Hematopoietic multipotent progenitor cell treated with erythropoietin and hydrocortisone succinate and interleukin-3 and kit ligand, for 8 days (in vitro differentiated cells): ENCODE measurements at places on chromosomes 4 and X.

- no peak for DNase-seq
Measured at GRCh38 chr4:14771504-14772175, 230.6 kb upstream of the CPEB2 start.

GRCh38 chr4:62448911-62449310 lies 1248.8 kb downstream of the ADGRL3 start:
- DNase-seq, result no peak

- no peak for DNase-seq
Measured at GRCh38 chrX:150036181-150036580, 97.9 kb upstream of the EOLA2 start.

DNA sequence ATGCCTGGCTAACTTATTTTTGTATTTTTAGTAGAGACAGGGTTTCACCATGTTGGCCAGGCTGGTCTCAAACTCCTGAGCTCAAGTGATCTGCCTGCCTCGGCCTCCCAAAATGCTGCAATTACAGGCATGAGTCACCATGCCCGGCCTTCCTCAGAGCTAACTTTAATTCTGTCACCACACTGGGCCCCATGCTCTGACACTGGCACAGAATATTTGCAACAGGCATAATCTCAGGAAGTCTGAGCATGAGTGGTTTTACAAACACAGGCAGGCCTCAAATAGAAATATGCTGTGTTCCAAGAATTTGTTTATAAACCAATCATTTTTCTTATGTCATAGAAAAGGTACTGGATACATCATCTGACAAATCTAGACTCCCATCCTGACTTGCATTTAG lies 32.7 kb upstream of the FAM9C start:
- no peak for DNase-seq

DNA sequence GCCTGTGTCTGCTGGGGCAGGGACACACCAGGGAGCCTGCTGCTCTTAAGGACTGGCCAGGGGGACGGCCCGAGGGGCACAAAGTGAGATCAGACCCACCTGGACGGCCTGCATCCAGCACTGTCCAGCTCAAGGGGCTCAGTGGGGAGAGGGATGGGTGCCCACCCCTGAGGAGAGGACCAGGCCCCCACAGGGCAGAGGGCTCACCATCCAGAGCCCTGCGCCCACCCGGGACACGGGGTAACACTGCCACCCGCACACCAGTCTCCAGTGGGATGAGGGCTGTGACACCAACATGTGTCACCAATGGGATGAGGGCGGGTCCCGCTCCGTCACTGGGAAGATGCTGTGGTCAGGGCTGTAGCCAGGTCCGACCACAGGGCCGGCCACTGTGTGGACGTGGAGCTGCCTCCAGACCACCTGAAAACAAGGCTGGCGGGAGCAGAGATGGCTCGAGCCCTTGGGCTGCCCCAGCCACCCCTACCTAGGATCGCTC lies 13.2 kb downstream of the DGKQ start:
- DNase-seq, result no peak

GRCh38 chrX:105191878-105192277 lies 28.6 kb downstream of the TEX13A start:
- DNase-seq, result no peak

GRCh38 chrX:98523521-98523920 lies 1639.8 kb downstream of the RPA4 start:
- DNase-seq, result no peak

- peak; percentile 25 for DNase-seq
Measured at GRCh38 chrX:155880586-155881157, 473 bp upstream of the VAMP7 start.

DNA sequence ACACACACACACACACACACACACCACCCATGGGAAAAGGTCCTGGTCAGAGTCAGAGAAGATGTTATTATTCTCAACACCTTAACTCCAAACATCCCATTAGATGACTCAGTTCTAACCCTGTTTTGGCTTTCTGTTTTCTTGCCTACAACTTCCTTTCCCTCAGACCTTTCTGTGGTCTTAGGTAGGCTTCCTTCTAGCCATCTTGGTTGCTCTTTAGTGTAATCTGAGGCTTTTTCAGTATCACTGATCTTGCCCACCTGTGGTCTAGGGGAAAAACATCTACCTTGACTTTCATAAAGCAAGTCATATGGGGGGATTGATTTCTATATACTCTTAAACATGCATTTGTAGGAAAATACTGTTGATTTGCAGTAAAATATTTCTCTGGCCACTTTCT lies 56.9 kb downstream of the ATG4A start:
- DNase-seq, result no peak

GRCh38 chr4:176443117-176443516 lies 123.4 kb downstream of the SPCS3 start:
- DNase-seq, result no peak

GRCh38 chr4:37388681-37389365 lies 144.3 kb downstream of the NWD2 start:
- peak; percentile 18 for DNase-seq

DNA sequence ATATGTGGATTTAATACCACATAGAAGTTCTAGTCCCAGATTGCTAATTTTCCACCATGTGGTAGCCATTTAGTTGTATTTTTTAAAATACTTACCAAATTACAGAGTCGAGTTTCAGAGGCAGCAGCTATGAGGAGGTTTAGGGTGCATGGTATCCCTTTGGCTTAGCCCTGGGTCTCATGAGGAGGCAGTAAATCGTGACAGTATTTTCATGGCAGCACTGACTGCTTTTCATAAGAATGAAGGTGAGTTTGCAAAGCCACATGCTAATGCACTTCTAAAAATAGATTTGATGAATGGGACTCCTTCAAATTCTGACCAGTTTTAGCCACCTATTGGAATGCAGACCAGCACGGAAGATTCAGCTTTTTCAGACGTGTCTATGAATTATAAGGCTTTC lies 114.0 kb upstream of the FRG1 start:
- no peak for DNase-seq

DNA sequence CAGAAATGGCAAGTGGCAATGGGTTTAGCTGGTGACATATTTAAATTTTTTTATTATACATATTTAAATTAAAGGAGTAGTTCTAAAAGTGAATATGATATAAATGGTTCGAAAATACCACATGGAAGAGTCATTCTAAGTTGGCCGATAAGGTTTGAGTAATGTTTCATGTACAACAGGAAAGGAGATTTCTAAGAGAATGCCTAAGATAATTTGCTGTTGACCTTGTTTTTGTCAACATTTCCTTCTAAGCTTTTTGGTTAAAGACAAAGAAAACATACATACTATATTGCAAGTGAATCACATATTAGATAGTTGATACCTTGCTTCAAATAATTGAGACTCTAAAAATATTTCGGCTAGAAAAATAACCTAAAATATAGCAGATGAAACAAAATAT lies 526.6 kb upstream of the SLIT2 start:
- DNase-seq, result no peak

GRCh38 chr4:77349796-77350195 lies 192.8 kb downstream of the CCNG2 start:
- no peak for DNase-seq

DNA sequence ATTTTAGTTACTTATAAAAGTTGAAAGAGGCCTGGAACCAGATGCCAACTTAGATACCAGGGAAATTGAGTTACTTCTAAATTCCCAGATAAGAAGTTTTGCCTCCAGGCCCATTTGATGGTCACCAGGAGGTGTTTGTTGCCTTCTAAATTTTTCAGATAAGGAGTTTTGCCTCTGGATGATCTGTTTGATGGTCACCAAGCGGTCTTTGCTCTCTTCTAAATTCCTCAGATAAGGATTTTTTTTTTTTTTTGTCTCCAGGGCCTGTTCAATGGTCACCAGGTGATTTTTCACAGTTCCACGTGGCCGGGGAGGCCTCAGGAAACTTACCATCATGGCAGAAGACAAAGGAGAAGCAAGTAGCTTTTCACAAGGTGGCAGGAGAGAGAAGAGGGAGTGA lies 66.5 kb downstream of the FAM9B start:
- DNase-seq, result no peak

- DNase-seq, result no peak
Measured at GRCh38 chrX:154429711-154430110, 1.2 kb downstream of the ATP6AP1 start.

DNA sequence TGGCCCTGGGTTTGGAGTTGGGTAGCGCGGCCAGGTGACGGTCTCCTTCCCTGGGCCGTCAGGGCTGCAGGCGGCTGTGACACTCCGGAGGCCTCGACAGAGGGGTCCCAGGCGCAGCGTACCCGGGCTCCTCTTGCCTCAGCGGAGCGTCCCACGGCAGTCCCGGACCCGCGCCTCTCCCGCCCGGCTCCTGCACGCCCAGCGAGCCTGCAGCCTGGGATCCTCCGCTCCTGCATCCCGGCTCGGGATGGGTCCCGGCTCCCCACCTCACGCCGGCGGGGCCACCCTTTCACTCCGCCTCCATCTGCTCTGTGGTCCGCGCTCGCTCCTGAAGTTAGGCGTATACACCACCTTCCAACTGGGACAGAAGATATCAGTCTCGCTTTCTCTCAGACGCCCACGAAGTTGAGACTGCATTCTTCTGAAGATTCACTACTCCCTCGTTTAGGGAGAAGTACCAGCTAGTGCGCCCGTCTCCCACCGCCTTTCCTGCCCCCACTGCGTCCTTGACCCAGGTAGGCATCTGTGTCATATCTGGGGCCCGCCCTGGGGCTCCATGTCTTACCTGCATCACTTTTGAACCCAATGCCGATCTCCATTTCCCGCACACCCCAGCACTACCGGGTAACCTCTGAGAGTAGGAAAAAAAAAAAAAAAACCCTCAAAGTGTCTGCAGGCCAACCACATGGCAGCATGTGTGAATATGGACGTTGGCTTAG lies 32.3 kb upstream of the KDR start:
- DNase-seq, result no peak

DNA sequence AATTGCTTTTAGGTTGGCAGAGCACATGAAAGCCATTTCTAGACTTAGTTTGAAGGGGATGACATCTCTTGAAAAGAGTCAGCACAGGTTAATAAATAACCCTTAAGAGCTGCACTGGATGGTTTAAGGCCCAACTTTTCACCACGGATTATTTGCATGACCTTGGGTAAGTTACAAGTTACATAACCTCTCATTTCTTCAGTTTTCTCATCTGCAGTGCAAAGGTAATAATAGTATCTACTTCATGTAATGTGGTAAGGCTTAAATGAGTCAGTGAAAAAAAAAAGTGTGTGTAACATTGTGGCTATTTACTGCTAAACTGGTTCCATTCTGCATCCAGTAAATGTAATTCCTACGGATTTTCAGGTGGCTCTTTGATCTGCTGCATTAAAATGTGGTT lies 715.8 kb downstream of the CCSER1 start:
- DNase-seq, result no peak
